Effector CD4-positive, alpha-beta T cell (primary cell): ENCODE measurements at places on chromosomes 1 and 21.

GRCh38 chr1:109481646-109482045 lies 2.1 kb upstream of the ATXN7L2 start:
- DNase-seq = no peak

- no peak for DNase-seq
Measured at GRCh38 chr21:36250423-36251075, 69.4 kb upstream of the MORC3 start.

DNA sequence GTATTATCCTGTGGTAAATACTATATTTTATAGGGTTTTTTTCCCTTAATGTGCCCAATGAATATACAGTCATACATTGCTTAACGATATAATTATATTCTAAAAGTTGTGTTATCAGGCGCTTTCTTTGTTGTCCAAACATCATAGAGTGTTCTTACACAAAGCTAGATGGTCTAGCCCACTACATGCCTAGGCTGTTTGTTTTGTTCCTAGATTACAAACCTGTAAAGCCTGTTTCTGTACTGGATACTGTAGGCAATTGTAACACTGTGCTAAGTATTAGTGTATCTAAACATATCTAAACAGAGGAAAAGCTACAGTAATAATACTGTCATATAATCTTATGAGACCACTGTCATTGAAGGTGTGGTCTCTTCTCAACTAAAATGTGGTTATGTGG lies 242.6 kb upstream of the C1orf105 start:
- DNase-seq = no peak

DNA sequence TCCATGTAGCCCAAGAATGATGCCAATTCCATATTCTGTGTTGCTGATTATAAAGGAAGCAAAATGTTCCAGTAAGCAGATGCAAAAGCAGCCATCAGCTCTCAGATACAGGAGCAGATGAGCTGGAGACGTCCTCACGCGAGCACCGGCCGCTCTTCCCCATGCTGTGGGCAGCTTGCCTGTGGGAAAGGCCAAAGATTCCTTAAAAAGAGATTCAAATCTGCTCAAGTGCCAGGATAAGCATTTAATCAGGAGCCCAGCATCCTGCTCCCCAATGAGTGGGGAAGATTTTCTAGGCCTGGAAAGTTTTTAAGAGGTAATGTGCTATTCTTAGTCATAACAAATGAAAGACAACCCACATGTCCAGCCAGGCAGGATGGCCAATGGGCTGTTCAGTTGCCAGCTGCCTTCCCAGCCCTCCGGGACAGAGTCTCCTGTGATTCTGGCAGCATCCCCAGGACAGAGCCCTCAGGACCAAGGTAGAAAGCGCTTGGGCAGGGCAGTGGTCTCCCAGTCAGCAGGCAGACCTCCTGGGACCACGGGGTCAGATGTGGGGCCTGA lies 108.2 kb upstream of the TMPRSS2 start:
- no peak for DNase-seq

DNA sequence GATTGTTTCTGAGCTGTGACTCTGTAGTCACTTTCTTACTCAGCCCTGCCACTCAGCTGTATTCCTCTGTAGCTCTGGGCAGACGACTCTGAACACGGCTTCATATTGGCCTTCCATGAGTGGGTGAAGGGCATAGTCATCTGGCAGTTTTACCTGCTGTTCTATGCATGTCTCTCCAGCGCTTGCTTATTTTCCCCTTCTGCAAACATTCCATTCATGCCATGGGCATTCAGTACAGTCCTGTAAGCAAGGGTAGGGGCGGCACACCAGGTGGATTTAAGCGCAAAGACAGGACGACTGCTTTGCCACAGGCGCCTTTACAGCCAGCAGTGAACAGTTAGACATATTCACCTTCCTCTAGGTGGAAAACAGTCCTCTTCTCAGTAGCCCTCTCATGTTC lies 4.4 kb upstream of the WDR26 start:
- DNase-seq = no peak

- no peak for DNase-seq
Measured at GRCh38 chr21:26546446-26547097, 26.5 kb downstream of the CYYR1 start.

DNA sequence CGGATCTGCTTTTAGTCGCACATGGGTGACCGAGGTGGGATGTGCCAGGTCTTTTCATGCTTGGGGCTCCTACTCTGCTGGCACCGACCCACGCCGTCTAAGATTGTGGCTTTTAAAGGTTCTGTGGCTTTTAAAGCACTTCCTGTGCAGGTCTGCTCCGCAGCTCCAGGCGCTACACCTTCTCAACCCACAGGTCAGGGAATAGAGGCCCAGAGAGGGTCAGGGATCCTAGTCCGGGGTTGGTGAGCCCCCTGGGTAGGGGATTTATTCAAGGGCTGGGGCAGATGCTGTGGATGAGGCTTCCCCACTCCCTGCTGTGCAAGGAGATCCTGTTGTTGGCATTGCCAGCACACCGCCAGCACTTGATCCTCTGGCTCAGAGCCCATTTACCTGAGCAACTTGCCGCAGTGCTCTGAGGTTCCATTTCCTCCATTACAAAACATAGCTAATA lies 212.8 kb upstream of the RAB4A start:
- DNase-seq = no peak

- no peak for DNase-seq
Measured at GRCh38 chr1:7650801-7651200, 120.3 kb upstream of the VAMP3 start.

DNA sequence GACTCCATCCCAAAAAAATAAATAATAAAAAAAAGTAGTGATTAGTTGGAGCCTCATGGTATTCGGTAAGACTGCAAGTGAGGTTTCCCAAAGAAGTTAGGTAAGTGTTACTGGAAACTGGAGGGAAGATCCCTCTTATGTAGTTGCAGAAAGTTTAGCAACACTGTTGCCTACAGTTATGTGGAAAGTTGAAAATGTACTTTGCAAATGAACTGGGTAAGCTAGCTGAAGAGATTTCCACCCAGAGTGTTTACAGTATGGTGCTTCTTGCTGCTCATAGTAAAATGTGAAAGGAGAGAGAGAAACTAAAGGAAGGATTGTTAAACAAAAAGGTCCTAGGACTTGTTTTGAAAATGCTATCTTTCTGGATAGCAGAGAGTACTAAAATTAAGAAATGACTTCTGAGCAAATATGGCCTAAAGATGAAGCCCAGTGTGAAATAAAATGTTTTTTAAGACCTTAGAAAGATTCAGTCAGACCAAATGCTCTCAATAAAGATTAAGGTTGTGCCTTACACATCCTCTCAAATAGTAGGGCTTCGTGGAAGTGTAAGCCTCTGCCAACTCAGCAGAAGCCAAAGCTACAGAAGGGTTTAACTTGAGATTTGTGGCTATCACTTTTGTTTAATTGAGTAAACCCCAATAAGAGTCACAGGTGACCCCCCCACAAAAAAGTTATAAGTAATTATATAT lies 31.5 kb downstream of the RPS6KC1 start:
- DNase-seq = no peak

GRCh38 chr1:83805921-83806320 lies 193.0 kb downstream of the TTLL7 start:
- DNase-seq = no peak

GRCh38 chr1:40161888-40162397 lies 756 bp downstream of the RLF start:
- no peak for DNase-seq

- DNase-seq = no peak
Measured at GRCh38 chr1:54354899-54355298, 51.3 kb downstream of the SSBP3 start.

DNA sequence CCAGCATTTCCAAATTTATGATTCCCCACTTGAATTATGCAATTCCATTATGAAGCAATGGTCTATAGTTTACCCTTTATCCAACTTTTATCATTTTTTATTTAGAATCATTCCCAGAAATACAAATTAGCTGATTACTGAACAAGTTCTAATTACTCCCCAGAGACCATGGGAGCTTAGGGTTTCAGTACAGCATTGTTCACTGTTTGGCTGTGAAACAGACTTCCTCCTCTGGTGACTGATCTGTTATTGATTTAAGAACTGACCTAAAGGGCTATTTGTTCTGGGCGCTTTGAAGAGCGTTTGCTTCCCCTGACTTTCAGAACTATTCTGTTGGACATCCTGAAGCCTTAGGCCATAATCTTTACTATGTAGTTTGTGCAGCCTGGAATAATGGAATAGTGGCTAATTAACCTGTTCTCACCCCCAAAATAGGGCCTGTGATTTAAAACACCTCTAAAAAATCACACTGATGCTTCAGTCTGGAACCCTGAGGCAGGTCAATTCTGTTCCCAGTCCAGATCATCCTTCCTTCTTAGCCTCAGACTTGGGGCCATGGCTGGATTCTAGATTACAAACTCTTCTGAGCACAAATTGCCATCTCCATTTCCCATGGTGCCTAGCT lies 58.7 kb downstream of the ALG14 start:
- DNase-seq = no peak

DNA sequence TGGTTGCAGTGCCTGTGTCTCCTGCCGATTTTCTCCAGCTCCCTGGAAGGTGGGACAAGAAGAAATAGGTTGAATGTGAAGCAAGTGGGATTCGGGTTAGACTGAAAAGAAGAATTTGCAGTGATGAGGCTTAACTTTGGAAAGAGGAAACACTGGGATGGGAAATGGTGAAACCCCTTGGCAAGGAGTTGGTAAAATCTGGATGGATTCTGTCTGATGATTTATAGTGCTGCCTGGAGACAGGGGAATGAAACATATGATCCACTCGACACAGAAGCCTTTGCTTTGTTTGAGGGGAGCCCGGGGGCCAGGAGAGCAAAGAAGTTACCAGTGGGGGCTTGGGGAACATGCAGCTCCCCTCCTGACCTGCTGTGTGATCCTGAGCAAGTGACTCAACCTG lies 67.2 kb downstream of the UBIAD1 start:
- DNase-seq = no peak

- no peak for DNase-seq
Measured at GRCh38 chr1:9419369-9420041, 119.8 kb upstream of the SLC25A33 start.
